Natural killer cell treated with Interleukin-12 subunit alpha and Interleukin-12 subunit beta and Interleukin-15 and Interleukin-18, amount 100 ng/mL, for 72 hours (primary cell): ENCODE measurements at places on chromosomes 3 and 15. TPM values are rescaled to one million over a fixed set of nuclear protein-coding genes. Genes with fewer than 3 reads are reported as not detected.

DNA sequence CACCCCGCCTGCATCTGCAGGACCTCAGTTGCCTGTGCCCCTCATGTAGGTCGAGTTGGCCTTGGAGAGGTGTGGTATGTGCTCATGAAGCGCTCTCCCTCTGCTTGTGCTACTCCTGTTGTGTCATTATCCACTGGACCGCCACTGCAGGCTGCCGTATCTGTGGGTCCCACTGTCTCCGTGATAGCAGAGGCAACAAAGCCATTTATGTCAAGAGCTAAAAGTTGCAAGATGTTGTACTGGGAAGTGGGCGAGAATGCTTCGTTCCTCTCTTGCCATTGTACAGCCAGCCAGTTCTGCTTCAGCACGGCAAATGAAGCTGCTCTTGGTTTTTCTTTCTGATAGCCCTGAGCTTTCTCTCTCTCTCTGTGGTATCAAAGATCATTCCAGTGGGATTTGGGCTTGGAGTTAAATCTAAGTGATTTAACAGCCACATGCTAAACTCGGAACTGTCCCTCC is 89.0 kb downstream of the TMEM212 start:
- DNase-seq, result no peak

DNA sequence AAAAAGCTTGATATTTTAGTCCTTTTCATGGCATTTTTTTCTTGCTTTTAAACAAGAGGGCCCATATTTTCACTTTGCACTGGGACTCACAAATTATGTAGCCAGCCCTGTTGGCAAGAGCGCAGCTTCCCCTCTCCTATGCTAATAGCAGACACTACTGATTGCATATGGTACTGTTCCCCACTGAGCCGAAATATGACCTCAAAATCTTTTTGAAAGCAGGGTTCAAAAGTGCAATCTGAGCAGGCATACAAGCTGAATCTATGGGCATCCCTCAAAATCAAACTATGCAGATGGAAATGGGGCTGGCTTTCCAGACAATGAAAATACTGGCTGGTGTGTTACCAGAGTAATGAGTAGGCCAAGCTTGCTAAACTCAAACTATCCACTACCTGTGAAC is 225.2 kb upstream of the SETMAR start:
- no peak for DNase-seq

GRCh38 chr15:78933823-78934654 is 10.8 kb downstream of the CTSH start:
- DNase-seq, result no peak

GRCh38 chr15:27271258-27271657 is 300.3 kb downstream of the GABRG3 start:
- DNase-seq, result no peak

DNA sequence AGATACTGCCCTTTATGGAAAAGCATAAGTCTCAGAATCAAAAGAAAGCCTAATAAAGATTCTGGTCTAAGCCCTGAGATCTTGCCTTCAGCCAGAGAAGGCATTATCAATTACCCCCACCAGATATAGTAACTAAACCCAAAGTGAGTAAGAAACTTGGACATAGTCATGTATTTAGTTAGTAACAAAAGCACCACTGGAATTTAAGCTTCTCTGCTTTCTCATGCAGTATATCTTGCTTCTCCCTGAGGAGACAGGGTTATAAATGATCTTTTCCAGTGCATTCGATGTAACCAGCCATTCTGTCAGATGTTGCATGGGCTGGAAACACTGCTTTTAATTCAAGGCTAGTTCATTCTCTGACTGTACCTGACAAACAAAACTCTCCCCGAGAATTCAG is 946.7 kb downstream of the NAALADL2 start:
- DNase-seq, result no peak

- DNase-seq, result no peak
Observed at GRCh38 chr15:83652626-83653204, 1.2 kb upstream of the ADAMTSL3 start.

DNA sequence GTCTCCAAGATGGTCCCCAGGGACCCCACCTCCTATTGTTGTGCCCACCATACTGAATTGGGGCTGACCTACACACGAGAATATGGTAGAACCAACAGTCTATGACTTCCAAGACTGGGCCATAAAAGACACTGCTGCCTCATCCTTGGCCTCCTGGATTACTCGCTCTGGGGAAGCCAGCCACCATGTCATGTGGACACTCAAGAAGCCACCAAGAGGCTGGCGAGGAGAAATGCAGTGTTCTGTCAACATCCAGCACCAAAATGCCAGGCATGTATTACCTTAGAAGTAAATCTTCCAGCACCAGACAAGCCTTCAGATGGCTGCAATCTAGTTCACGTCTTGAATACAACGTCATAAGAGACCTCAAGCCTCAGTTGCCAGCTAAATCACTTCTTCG is 17.1 kb upstream of the TPM1 start:
- no peak for DNase-seq

- no peak for DNase-seq
Observed at GRCh38 chr3:147987549-147987948, 578.4 kb downstream of the ZIC1 start.

DNA sequence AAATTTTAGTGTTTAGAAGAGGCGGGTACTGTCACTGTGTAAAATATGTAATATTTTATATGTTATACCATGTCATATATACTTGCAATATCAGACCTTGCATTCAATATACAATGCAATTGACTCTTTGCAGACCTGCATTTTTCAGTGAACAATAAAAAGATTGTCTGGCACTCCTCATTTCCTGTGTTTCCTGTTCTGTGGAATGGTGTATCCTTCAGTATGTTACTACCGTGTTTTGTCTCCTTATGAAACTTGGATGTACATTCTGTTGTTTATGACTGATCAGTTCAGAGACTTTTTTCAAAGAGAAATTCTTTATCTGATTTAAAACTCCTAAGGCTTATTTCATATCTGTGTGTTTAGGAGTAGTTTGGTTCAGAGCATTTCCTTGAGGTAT is 31.5 kb downstream of the APH1B start:
- no peak for DNase-seq

DNA sequence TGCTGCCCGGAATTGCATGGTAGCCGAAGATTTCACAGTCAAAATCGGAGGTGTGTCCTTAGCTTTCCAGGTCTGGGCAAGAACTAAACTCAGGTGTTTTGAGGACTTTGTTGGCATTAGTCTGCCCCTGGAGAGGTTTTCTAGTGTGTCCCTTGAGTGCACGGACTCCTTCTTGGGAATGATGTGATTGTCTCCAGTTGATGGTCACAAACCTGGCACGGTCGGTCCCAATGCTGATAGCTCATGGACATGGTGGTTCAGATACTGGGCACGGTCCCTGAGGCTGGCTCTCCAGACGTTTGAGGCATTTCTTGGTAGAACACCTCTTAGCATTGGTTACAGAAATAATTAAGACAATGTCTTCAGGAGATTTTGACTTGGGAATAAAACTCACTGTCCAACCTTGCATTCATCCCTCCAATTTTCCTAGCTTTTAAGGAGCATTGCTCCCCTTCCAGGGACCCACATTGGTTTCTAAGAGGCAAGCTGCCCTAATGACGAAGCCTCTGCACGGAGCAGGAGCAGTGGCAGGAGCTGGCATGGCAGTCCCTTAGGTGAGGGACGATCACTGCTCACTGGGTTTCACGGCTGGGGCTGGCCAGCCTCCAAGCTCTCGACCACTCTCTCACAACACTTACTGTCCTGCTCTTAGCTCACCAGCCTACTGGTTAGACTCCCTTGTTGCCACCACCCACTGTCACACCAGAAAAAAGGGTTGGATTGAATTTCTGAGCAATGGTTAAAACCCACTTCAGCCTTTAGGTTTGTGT is 68.1 kb downstream of the PGPEP1L start:
- DNase-seq, result no peak

GRCh38 chr15:65877749-65878148 is 8.5 kb downstream of the RAB11A start:
- no peak for DNase-seq

DNA sequence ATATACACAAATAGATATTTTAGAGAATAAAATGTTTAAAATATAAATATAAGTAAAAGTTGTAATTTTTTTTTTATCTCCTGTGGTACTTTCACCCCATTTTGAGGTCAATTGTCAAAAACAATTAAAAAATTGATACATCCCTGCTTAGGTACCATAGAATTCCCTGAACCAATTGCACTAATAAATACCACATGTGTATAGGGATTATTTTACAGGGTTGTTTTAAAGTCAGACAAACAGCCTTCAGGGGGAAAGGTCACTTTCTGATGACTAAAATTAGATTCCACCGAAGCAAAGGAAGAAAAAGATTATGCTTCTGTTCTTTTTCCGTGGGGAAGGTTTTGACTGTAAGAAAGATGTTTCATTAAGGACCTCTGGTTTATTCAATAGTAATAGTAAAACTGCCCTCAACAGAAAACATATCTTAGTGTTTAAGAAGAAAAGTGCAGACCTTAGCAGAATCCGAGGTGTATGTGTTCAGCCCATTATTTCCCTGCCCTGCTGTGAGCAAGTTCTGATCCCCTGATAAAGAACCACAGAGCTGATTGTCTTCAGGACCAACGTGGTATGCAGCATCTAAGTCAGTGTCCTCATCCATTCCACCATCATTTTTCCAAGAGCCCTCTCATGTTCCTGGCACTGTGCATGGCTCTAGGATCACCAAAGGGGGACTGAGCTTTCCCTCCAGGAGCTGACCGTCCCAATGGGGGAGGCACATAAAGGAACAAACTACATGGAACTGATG is 132.9 kb upstream of the IL12A start:
- DNase-seq, result no peak

- no peak for DNase-seq
Observed at GRCh38 chr15:80517290-80517689, 113.1 kb downstream of the ARNT2 start.

GRCh38 chr3:22960105-22960984 is 242.8 kb upstream of the UBE2E2 start:
- no peak for DNase-seq

DNA sequence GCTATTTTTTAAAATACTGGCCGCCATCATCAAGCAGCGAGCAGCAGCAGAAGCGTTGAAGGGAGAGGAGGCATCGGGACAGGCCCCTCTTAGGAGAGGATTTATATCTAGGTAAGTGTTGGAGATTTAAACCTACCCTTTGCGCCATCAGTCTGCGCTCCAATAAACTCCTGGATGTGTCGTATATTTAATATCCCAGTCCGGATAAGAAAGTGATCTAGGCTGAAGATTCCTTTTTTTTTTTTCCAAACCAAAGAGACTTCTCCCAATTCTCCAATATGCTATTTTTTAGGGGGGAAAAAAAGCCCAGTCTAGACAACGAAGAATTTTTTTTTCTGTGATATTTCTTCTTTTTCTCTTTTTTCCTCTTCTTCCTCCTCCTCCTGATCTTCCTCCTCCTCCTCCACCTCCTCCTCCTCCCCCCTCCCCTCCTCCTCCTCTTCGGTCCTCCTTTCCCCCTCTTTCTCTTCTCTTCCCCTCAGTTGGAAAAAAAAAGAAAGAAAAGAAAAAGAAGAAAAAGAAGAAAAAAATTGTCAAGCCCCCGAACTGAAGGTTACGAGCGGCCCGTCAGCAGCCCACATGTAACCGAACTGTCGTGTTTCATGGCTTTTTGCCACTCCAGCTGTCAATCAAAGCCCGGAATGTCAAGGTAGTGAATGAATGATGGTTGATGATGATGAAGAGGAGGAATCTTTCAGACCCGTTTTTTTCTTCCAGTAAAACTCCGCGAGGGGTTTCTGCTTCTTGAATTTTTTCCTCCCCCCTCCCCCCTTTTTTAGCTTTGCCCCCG is 835 bp downstream of the MEIS2 start:
- DNase-seq, result no peak

- no peak for DNase-seq
Observed at GRCh38 chr3:129605203-129605921, 1.1 kb downstream of the PLXND1 start.

DNA sequence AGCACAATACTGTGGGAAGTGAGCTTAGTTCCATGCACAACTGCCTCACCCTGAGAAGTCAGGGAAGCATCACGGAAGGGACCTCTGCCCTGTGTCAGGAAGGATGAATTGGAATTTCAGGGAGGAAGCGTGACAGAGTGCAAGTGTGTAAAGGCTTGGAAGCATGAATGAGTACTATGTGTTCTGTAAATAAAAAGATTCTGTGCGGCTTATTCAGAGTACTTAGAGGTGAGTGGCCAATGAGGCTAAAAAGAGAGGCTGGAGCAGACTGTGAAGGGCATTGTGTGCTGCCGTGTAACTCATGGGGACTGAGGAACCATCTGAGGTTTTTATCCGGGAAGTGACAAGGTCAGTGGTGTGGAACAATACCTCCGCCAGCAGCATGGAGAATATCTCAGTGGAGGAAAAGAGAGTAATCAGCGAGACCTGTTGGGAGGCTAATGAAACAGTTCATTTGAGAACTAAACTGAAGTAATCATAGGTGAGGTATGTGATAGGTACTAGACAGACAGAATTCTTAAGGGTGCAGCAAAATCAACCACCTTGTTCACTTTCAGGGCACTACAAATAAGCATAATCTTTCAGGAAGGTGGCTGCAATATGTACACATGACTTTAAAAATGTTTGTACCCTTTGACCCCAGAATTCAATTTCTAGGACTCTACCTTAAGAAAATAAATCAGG is 64.9 kb upstream of the SPRED1 start:
- no peak for DNase-seq

DNA sequence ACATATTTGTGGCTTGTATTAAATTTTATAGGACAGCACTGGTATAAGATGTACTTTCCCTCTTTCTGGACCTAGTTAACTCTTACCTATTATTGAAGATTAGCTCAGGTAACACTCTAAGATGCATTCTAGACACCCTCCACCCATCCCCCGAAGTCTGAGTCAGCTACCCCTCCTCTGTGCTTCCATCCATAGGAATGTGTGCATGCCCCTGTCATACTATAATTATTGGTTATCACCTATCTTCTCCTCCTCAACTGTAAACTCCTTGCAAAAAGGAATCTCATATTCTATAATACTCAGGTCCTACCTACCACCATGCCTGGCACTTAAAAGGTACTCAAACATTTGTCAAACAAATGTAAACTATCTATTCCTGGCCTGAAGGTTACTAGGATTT is 3.0 kb downstream of the PEAK1 start:
- DNase-seq, result no peak

DNA sequence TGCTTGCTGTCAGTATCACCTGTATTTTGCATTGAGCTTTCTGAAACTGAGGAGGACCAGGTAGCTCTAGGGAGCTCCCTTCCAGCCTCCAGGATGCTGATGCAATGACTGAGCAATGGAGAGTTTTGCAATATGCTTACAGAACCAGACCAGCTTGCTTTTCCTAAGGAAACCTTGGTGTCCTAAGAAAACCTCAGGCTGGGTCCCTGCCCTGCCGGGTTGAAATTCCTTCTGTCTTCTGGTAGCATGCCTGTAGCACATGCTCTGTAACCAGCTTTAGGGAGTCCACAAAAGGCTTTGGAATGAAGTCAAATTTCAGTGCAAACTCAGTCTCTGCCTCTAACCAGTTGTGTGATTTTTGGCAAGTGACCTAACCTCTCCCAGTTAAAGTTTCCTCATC is 65.8 kb upstream of the GSK3B start:
- DNase-seq, result no peak

ATP1B3 gene
- 135 TPM for total RNA-seq

LRRC31 gene
- total RNA-seq, result not detected

RASGRF1 gene
- total RNA-seq, result 0.11 TPM

CCR3 gene
- 0.55 TPM for total RNA-seq

TRH gene
- not detected for total RNA-seq

NR2E3 gene
- not detected for total RNA-seq

IL5RA gene
- not detected for total RNA-seq

TRA2B gene
- total RNA-seq, result 286 TPM

RAB7A gene
- 183 TPM for total RNA-seq

CRYBG3 gene
- 1.1 TPM for total RNA-seq

SHISA5 gene
- total RNA-seq, result 126 TPM
